ENCODE measurements at places on chromosomes 11 and 22.

GRCh38 chr22:36022162-36022561 is 6.5 kb downstream of the RBFOX2 start:
- DNase-seq: no peak

- DNase-seq: no peak
Measured at GRCh38 chr22:49997251-49997599, 15.3 kb downstream of the IL17REL start.

- no peak for DNase-seq
Measured at GRCh38 chr11:43871051-43871450, 9.6 kb upstream of the ALKBH3 start.

DNA sequence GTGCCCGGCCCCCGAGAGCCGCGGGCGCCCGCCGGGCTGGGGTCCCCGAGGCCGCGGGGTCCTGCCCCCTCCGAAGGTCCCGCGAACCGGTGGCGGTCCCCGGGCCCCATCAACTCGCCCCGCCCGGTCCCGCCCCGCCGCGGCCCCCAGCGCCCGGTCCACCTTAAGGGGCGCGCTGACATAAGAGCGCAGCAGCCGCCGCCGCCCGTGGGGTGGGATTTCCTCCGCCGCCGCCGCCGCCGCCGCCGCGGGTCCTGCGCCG is at the start of gene ZDHHC8:
TSS of gene ZDHHC8 (plus strand) at position 208 of the 262 bp plus-strand sequence. CDS start 144 bp downstream, outside the sequence.
- DNase-seq: no peak

DNA sequence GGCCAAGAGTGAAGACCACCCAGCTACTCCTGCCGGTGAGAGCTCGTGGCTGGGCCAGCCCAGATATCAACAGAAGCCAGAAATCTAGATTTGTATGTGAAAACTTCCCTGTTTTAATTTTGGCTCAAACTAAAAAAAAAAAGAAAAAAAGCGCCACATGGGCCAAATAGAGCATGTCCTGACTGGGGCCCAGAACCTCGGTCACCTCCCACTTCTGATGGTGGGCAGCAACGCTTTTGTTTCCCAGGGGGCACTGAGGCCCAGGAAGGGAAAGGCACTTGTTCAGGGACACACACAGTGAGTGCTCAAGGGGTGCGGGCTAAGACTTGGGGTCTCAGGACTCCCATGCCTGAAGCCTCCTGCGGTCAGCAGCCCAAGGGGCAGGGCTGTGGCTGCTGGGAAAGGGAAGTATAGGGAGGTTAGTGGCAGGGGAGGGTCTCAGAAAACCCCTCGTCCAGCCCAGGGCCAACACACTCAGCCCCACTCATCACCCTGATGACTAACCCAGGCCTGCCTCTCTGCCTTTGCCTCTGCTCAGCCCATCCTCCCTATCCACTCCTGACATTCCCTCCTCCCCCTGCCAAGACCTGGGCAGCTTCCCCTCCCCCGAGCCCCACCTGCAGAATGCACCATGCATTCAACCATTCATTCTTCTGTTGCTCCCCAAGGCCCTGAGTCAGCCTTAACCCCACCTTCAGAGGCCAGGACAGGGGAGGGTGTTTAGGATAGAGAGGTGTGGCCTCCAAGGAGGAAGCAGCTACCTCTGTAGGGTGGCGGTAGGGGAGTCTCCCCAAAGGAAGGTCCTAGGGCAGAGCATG is 30.0 kb upstream of the TCF20 start:
- DNase-seq: no peak

GRCh38 chr11:11770296-11770695 is 71.5 kb upstream of the USP47 start:
- DNase-seq: no peak

DNA sequence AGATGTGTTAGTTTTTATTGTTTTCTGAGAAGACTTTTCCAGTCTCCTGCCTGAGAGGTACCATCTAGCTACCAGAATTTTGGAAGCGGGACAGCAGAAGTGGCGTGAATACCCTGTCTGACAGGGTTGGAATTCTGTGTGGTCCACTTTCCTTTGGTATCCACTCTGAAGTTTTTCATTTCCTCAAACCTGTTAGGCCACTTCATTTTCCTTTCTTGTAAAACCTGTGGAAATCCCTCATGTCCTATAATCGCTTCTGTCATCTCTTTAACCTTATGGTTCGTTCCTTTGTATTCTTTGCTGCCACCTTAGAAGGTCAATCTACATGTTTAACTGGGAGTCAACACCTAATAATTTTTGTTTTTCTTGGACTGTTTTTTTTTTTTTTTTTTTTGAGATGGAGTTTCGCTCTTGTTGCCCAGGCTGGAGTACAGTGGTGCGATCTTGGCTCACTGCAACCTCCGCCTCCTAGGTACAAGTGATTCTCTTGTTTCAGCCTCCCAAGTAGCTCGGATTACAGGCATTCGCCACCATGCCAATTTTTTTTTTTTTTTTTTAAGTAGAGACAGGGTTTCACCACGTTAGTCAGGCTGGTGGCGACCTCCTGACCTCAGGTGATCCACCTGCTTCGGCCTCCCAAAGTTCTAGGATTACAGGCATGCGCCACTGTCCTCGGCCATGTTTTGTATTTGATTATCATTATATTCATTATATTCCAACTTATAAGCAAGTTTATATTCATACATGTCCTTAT is 7.1 kb downstream of the SFI1 start:
- no peak for DNase-seq

DNA sequence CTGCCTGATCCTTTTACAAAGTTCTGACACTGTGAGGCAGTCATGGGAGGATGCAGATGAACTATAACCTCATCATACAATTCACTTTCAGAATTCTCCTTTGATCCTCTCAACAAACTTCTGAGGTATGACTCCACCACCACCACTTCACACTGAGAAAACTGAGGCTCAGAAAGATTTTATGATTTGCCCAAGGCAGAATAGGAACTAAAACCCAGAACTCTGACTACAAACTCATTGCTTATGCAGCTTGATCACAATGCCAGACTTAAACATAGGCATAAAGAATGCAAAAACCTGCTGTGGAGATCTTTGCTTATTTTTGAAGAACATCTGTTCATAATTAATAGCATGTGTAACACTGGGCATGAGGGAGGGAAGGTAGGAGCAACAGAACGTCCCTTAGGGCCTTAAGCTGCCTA is 20.4 kb downstream of the FAM168A start:
- DNase-seq: no peak

- DNase-seq: no peak
Measured at GRCh38 chr22:46352691-46353386, 17.3 kb downstream of the TRMU start.

DNA sequence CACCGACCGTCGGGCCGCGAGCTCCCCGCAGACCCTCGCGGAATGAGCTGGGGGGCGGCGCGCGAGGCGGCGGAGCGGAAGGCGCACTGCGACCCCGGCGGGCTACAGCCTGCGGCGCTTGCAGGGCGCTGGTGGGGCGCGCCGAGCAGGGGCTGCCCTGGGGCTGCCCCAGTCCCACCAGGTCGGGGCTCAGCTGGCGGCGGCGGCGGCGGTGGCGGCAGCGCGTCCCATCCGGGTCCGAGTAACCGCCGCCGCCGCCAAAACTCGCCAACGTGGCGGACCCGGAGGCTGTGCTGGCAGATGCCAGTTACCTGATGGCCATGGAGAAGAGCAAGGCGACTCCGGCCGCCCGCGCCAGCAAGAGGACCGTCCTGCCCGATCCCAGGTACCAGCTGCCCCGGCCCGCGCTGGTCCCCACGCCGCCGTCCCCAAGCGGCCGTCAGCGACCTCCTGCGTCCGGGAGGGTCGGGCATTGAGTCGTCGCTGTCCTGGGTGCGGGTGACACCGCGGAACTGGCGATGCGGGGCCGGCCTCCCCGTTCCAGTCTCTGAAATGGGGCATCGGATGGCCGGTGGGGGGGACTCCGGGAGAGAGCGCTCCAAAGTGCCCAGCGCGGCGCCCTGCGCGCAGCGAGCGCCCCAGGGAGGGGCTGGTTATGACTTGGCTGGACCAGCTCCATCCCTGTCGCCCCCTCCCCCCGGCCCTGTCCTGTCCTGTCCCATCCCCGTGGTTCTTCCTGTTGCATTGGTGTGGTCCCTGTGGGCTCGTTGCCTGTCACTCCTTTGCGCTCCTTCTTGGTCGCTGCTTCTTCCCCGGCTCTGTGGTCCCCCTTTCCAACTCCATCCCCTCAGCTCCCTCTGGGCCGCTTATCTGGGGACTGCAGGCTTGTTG is 63.5 kb downstream of the CRYBB2 start:
- DNase-seq: no peak

GRCh38 chr22:41826021-41826420 is 6.9 kb upstream of the SREBF2 start:
- no peak for DNase-seq

- DNase-seq: no peak
Measured at GRCh38 chr22:38783095-38783615, 10.8 kb downstream of the DNAL4 start.

- no peak for DNase-seq
Measured at GRCh38 chr11:96579656-96580055, 189.8 kb downstream of the JRKL start.
